Amniotic stem cell (primary cell): ENCODE measurements at places on chromosomes 5 and 9.

DNA sequence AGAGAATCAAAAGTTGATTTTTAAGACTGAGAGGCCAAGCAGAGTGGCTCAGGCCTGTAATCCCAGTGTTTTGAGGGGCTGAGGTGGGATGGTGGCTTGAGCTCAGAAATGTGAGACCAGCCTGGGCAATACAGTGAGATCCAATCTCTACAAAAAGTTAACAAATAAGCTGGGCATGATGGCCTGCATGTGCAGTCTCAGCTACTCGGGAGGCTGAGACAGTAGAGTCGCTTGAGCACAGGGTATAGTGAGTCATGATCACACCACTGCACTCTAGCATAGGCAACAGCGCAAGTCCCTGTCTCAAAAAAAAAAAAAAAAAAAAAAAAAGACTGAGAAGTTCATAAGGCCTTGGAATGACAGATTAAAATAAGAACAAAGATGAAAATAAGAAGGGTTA is 177.2 kb downstream of the TMEM232 start:
- no peak for DNase-seq

DNA sequence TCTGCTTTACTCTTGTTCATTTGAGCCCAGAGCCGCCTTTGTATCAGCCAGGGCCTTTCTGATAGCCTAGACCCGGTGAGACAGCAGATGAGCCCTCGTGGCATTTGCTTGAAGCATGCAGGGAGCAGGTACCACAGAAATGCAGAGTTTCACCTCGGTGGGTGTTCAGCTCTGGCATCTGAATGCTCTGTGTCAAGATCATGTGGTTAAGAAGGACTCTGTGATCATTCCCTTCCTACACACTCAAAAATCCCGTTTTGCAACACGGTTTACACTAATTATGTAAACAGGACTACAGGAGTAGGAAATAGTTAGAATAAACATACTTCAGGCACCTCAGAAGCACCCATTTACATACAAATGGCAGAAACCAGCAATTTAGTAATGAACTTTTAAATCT is 67.2 kb downstream of the MVB12B start:
- no peak for DNase-seq

DNA sequence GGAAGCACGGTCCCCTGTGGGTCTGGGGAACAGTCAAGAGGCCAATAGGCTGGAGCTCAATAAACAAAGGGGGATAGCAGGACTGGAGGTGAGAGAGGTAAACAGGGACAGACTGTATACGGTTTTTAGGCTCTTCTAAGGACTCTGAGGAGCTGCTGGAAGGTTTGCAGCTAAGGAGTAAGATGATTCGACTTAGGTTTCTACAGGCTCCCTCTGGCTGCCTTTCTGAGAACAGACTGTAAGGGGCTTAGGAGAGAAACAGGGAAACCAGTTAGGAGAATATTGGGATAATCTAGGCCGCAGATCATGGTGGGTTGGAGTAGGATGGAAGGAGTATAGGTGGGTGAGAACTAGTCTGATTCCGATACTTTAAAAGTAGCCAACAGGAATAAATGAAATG is 10.4 kb downstream of the CDK5RAP2 start:
- DNase-seq = no peak

DNA sequence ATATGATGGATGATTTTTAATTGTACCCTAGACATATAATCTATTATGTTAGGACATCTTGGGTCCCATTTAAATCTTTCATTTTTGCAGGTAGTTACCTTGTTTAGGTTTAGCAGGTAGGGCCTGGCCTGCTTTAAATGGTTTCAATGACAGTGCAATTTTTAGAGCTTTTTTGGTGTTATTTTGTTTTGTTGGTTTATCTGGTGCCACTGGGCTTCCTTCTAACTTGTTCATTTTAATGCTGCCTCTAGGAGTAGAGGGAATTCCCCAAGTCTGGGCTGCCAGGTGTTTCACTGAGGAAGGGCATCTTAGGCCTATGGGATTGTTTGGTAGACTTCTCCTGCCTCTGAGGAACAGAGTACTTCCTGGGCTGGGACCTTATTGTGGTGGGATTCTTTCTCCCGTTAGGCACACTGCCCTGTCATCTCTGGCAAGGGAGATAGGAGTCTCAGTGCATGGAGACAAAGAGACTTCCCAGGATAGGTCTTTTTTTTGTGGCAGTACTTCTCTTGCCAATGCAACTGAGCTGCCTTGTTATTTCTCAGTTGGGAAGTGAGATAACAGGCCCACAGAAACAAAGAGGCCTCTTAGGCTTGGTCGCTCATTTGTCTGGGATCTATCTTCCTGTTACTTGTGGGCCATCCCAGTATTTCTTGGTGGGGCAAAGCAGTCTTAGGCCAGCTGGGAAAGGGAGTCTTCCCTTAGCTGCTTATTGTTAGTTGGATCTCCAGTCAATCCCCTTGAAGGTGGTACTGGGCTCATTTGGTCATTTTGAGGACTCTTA is 282.9 kb downstream of the FER start:
- no peak for DNase-seq

DNA sequence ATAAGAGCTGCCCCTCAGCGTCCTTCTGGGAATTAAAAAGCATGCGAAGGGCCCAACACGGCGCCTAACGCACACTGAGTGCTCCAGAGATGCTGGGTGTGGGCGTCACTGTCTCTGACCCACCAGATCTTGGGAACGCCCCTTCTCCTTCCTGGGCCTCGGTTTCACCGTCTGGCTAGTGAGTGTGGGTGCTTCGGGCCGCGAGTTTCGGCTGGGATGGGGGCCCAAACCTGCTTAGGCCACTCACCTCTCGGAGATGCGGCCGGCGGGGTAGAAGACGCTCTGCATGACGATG is 3.7 kb downstream of the PIP5KL1 start:
- DNase-seq = no peak

DNA sequence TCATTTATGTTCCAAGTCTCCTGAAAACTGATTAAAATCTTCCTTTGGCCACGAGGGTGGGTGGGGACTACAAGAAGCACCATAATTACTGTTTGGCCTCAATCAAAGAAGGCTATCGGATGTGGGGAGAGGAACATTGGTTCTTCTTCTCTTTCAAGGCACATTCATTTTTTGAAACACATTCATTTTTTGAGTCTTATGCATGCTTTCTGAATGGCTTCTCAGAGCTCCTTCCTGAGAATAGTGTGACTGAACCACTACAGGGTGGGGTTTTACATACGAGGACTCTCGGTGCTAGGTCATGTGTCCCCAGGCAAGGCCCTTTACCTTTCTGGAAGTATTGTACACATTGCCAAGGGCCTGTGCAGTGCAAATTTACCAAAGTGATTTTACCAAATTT is 7.0 kb upstream of the GRIA1 start:
- no peak for DNase-seq

GRCh38 chr5:15008921-15009320 is 137.3 kb upstream of the ANKH start:
- DNase-seq = no peak

GRCh38 chr9:16206518-16206917 is 653.7 kb downstream of the CCDC171 start:
- no peak for DNase-seq

- no peak for DNase-seq
These were observed 52.4 kb downstream of the FAM170A start for GRCh38 chr5:119681734-119682133.

DNA sequence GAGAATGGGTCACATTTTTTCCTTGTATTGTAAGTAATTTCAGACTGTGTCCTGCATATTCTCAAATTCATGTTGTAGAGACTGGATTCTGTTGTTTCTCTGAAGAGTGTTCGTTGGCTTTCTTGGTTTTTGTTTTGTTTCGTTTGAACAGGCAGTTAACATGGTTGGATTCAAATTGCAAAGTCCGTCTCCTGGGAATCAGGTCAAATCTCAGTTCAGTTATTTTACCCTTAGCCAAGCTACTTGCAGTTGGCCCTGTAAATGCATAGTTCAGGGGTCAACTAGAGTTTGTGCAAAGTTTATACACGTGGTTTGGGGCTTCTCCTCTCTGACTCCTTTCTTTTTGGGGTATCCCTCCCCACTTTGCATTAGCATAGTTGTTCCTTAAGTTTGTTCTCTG is 21.7 kb upstream of the FBXW11 start:
- no peak for DNase-seq

GRCh38 chr5:114447084-114447773 is 85.4 kb downstream of the KCNN2 start:
- DNase-seq = no peak

DNA sequence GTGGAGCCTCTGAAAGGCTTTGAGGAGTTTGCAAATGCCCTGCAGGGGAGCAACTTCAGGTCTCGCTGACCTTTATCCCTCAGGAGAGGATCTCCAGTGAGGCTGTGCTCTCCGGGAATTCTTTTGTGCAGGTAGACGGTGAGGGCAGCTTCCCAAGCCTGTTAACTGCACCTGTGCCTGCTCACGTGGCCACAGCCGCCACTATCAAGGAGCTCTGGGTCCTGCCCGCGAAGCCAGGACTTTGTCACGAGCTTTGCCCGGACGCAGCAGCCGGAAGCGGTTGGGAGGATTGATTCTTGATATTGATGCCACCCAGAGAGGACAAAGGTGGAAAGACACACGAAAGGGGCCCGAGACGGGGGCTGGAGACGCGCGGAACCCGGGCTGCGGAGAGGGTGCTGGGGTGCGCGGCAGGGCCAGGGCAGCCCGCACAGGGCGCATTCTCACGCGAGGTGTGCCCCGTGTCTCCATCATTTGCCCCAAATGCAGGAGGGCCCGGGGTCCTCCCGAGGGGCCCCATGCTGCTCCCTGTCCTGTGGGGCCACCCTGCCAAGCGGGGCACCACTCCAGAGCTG is 18.2 kb downstream of the SLC9A3 start:
- DNase-seq = no peak

DNA sequence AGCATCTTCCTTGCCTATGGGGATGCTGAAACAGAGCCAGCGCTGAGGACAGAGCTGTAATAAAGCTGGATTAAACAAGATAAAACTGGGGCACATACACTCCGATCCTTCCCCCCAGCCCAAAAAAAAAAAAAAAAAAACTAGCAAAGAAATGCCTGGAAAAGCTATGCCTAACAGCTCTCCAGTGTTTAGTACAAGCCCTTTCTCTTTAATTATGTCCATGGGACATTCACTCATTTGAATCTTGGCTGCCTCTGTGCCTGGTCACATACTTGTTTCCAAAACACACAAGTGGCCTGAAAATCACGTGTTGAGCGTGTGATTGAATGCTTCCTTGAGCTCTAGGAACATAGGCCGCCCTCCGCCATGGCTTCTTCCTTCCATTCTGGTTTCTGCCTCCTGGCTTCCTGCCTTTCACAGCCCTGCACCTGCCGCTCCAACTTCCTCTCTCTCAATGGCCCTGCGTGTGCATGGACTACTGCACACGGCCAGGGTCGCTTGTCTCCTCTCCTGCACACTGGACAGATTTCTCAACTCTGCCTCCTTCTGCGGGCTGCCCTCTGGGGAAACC is 111.0 kb upstream of the RETREG1 start:
- no peak for DNase-seq

GRCh38 chr9:94156348-94157049 is 72.2 kb downstream of the PTPDC1 start:
- no peak for DNase-seq

GRCh38 chr5:6943197-6944112 is 230.2 kb downstream of the TENT4A start:
- no peak for DNase-seq

GRCh38 chr5:39253196-39253595 is 33.8 kb upstream of the FYB1 start:
- DNase-seq = no peak

- no peak for DNase-seq
These were observed 470.7 kb upstream of the TRPC7 start for GRCh38 chr5:136836093-136836492.
